LNCaP clone FGC (cell line): ENCODE measurements at places on chromosomes 11 and 22.
A peak's percentile ranks its signal among the peaks of the same experiment; 100 is the strongest.

DNA sequence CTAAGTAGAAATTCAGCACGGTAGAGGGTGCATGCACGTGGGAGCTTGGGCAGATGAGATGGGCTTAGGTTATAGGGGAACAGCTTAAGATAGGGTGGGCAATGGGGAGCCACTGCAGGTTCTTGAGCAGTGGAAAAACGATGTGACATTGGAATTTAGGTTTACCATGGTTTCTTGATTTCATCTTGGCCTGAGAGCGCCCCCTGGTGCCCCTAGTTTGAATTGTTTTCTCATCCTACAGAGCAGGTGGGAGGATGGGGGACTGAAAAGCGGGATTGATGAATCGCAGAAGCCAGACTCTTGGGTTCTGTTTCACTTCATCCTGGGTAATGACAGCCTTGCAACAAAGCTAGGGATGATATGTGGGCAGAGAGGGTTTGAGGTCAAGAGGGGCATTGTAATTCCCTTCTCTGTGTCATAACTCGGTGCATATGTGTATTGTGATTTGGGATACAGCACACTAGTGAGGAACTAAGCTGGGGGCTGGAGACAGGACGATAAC is 6.7 kb upstream of the MCAM start:
- DNase-seq, result no peak

- DNase-seq, result no peak
Measured at GRCh38 chr11:102620818-102621561, 4.1 kb downstream of the MMP20 start.

- DNase-seq, result no peak
Measured at GRCh38 chr11:36234825-36235224, 54.4 kb downstream of the COMMD9 start.

GRCh38 chr11:12377106-12377823 is at the start of gene PARVA:
Gene PARVA, plus strand, starts transcription at chr11:12377571. Its CDS starts 77 bp downstream, at chr11:12377648.
- DNase-seq, result no peak

DNA sequence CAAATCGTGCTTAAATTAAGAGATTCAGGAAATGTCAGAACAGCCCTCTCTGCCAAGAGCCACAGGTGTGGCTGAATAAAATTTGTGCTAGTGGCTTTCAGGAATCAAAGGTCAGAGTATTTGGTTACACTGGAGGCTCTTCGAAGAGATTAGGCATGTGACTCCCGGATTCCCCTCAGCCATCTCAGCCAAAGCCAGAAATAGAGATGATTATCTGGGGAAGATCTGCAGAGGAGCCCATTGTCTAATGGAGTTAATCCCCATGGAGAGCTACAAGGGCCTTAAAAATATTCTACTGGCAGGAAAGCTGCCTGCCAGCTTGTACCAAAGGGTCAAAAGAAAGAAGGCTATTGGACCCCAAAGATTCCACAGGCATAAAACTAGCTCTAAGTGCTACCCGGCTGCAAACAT is 1259.5 kb downstream of the TBC1D22A start:
- DNase-seq, result no peak

GRCh38 chr11:125233116-125233515 is 68.6 kb downstream of the PKNOX2 start:
- no peak for DNase-seq

DNA sequence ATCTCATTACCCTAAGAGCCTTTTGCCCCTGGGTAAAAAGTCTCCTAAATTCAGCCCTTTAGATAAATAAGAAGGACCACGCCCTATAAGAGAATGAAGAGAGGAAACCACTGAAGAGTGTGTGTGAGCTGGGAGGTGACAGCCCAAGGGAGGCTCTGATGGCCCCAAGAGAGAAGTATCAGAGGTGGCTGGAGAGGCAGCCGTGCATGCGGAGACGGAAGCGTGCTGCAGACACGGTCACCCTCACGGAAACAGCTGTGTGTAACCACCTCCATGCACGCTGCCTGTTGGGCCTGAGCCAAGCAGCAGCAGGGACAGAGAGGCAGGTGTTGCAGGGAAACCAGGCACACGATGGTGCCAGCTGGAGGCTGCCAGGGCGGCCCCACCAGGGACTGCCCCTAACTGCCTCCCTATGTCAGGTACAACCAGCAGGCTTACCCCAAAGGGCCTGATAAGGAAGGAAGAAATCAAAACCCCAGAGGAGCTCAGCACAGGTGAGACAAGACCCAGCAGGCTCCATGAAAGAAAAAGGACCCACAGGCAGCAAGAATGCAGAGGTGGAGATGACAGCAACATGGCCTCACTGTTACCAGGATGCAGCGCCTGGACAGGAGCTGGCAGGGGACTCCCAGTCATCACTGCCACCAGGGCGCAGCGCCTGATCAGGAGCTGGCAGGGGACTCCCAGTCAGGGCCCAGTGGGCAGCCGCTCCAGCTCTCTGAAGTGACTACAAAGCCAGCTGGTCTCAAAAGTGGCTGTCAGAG is 7.8 kb downstream of the LARGE2 start:
- no peak for DNase-seq

DNA sequence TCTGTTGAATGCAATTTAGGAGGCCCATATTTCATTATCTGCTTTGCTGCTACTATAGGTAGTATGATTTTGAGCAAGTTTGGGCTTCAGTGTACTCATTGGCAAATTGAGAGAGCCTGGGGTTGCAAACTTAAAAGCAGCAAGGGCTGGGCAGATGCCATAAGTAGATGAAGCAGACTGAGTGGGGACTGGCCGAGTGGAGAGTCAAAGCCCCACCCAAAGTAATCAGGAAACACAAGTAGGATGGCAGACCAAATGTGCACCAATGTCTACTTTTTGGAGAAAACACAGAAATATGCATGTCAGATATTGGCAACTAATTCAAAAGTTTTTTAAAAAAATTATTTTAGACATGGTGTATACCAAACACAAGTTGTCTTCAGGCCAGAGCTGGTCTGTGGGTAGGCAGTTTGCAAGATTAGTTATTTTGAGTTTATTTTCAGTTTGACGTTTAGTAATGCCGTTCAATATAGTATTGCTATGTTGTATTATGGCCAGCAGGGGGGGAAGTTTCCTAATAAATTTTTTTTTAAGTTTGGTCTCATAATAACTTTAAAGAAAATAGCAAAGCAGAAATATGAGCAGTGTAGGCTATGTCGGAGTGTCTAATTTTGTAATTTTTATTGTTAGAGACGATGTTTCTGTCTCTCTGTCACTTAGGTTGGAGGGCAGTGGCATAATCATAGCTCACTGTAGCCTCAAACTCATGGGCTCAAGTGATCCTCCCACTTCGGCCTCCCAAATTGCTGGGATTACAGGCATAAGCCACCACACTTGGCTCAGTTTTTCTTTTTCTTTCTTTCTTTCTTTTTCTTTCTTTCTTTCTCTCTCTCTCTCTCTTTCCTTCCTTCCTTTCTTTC is 105.1 kb downstream of the HIPK3 start:
- no peak for DNase-seq

GRCh38 chr11:64518928-64519327 is 72.1 kb upstream of the SLC22A12 start:
- DNase-seq, result no peak

- no peak for DNase-seq
Measured at GRCh38 chr22:24938741-24939341, 7.7 kb downstream of the LHFPL7 start.

DNA sequence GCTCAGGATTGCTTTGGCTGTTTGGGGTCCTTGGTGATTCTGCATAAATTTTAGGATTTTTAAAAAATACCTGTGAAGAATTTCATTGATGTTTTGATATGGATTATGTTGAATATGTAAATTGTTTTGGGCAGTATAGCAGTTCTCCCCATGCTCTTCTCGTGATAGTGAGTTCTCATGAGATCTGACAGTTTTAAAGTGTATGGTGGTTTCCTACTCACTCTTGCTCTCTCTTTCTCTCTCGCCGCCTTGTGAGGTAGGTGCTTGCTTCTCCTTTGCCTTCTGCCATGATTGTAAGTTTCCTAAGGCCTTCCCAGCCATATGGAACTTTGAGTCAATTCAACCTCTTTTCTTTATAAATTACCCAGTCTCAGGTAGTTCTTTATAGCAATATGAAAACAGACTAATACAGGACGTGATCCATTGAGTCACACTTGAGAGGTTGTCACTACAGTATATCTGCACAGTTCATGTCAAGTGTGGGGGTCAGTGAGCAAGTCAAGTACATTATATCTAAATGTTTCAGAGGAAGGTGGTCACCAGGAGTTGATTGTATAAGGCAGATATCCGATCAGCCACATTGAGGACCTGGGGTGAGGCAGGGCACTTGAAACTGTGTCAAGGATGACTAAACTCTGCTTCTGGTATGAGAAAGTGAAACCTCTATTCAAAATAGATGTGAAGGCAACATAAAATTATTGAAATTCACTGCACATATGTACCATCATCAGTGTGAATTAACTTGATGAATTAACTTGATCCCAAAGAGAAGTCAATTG is 70.7 kb upstream of the CCDC179 start:
- DNase-seq, result no peak

DNA sequence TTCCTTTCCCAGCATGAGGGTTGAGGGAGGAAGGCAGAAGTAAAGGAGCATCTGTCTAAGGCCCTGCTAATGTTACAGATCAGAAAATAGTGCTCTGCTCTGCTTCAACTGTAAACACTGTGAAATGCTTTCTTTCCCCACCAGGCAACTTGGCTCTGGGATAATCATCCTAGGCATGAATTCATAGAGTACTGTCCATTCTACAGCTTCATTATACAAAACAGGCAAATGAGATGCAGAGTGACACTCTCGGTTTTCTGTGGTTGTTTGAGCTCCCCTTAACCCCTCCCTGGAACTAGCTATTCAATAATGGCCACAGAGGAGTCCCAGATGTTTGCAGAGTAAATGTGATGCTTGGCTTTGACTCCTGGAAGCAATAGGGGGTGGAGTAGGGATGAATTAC is 184.3 kb upstream of the CTSC start:
- no peak for DNase-seq

DNA sequence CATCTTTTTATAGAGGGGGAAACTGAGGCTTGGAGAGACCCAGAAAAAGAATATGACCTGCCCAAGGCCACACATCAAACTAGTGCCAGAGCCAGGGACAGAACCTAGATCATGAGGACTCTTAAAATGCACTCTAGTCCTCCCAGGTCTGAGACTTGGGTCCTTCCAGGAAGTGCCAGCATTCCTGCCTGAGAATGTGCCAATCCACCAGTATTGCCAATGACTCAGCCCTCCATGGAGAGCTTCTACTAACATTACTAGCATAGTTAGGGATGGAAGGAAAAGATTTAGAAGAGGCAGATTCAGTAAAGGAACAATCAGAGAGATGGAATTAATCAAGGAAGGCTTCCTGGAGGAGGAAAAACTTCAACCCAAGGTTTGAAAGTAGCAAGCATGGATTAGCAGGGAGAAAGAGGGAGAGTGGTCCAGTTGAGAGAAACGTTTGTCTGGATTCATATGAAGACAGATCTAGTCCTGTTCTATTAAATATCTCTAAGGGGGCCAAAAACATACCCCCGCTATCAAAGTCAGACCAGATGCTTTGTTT is 20.1 kb upstream of the SMIM35 start:
- DNase-seq, result no peak

GRCh38 chr22:47195484-47196165 is 433.2 kb downstream of the TBC1D22A start:
- no peak for DNase-seq

DNA sequence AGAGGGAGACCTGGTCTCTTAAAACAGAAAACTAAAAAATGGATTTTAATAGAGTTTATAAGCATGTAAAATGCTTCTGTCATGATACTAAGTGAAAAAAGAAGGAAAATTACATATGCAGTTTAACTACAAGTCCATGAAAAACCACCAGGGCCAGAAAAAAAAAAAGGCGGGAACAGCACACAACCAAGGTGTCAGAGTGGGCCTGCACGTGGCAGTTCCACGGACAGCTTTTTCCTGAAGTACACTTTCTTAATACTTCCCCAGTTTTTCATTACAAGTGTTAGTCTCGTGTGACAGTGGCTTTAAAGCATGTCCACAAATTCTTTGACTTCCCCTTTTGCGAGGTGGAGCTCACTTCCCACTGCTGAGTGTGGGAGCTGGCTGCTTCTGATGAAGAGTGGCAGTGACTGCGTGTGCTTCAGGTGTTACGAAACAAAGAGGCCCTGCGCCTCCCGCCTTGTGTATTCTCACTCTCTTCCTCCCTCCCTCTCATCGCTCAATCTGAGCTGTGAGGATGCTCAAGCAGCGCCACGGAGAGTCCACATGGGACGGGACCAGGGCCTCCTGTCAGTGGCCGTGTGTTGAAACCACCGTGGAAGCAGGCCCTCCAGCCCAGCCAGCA is 16.4 kb downstream of the PPM1F start:
- DNase-seq, result no peak

- DNase-seq, result no peak
Measured at GRCh38 chr22:24758164-24758799, 16.2 kb downstream of the PIWIL3 start.

DNA sequence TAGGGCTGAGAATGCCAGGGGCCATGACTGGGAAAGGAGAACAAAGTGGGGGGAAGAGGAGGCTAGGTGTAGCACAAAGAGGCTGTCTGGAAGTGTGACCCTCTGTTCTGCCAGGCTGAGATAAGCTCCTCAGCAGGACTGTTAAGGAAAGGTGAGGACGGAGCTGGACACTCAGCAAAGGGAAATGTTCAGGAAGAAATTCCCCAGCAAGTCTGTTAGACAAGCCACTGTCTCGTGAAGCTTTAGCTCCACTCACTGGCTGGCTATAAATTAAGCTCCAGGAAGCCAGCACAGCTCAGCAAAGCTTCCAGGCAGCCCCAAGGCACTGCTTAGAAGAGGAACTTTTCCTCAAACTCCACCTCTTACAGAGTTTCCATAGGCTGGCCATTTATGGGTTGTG is 181.2 kb upstream of the API5 start:
- DNase-seq, result peak; percentile 54

DNA sequence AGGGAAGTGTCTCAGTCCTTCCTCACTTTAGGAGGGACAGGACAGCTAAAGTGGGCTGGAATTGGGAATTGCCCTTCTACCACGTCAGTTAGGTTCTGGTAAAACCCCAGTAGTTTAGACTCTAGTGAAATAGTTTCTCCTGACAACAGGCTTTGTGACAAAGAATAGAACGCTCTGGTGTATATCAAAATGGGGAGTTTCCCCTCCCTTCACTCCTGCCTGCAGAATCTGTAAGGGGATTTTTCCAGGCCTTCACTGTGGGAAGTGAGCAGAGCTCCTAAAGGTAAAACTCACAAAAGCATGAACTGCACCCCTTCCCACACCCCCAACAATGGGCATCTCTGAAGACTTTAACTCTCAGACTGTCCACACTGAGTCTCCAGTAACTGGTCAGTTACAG is 460.9 kb upstream of the LRRC4C start:
- DNase-seq, result no peak

DNA sequence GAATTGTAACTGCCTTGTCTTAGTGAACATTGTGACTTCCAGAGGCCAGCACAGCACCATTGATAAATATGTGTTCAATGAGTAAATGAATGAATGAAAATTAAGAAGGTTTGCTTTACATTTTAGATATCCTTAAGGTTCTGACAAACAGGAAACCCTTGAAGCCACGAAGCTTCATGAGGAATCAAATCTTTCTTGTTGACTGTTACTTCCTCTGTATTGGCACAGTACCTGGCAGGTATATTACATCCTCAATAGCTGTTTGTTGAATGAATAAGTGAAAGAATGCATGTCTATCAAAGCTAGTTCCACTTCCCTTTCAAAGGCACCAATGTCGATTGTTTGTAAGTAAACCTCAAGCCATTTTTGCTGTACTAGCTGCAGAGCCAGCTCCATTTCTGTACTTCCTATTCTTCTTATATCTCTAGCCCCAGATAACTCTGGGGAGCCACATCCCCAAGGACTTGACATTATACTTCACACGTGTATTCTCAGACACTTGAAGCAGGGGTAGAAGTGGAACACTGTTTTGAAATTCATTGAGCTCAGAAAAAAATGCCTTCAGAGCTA is 140.3 kb upstream of the RAG2 start:
- DNase-seq, result no peak
